Uterus (tissue), 4 donors: ENCODE measurements at places on chromosomes 5 and 9. TPM values are rescaled to one million over a fixed set of nuclear protein-coding genes. Genes with fewer than 3 reads are reported as not detected.

DNA sequence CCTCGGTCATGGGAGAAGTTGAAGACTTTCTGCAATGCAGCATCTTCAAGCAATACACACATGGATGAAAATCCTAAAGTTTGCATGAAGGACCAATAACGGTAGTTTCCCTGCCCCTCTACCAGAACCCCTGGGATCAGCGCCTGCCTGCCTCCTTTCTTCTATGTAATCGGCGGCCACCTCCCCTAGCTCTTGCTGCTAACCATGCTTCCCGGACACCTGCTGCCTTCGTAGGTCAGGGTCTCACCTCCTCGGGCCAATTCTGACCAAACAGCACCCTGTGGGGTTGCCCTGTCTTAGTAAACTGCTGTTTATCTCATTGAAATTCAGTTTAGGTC is 388 bp upstream of the MED10 start:
- H3K27me3 ChIP-seq = no peaks in the 10 kb centered on the region
- no peaks in the 10 kb centered on the region for H3K4me1 ChIP-seq
- no peak for DNase-seq
- H3K27ac ChIP-seq = peak overlapping the region; percentile 88
- no peaks in the 10 kb centered on the region for H3K36me3 ChIP-seq

DNA sequence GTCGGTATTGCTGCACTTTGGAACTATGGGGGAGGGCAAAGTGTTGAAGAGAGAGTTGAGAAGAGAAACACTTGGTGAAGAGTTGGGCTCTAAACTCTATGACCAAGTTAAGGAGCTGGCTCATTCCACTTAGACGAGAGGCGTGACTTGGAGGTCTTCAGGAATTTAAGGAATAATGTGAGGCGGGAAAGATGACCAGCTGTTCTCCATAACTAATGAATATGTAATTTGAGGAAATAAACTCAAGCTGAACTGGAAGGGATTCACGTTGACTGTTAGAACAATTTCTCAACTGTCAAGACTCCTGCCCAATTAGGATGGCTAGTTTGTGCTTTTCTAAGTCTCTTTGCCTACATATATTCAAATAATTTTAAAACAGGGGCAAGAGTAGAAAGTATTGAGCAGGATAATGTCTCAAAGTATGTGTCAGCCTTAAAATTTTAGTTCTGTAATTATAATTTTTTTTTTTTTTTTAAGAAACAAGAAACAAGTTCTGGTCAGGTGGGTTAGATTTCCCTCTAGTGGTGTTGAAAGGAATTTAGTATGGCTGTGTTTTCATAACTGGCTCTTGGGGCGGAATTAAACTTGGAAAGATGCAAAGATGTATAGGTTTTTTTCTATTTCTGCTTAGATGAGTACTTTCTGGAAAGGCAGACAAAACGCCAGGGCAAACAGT is 33.4 kb downstream of the TMEM252 start:
- H3K27me3 ChIP-seq = no peaks in the 10 kb centered on the region
- DNase-seq = no peak
- no peak overlapping the region for H3K4me3 ChIP-seq
- no peaks in the 10 kb centered on the region for H3K36me3 ChIP-seq

GRCh38 chr9:9920425-9921060 is 692.3 kb downstream of the PTPRD start:
- no peaks in the 10 kb centered on the region for H3K4me1 ChIP-seq
- no peak for DNase-seq
- H3K4me3 ChIP-seq = no peak overlapping the region
- no peaks in the 10 kb centered on the region for H3K27me3 ChIP-seq

DNA sequence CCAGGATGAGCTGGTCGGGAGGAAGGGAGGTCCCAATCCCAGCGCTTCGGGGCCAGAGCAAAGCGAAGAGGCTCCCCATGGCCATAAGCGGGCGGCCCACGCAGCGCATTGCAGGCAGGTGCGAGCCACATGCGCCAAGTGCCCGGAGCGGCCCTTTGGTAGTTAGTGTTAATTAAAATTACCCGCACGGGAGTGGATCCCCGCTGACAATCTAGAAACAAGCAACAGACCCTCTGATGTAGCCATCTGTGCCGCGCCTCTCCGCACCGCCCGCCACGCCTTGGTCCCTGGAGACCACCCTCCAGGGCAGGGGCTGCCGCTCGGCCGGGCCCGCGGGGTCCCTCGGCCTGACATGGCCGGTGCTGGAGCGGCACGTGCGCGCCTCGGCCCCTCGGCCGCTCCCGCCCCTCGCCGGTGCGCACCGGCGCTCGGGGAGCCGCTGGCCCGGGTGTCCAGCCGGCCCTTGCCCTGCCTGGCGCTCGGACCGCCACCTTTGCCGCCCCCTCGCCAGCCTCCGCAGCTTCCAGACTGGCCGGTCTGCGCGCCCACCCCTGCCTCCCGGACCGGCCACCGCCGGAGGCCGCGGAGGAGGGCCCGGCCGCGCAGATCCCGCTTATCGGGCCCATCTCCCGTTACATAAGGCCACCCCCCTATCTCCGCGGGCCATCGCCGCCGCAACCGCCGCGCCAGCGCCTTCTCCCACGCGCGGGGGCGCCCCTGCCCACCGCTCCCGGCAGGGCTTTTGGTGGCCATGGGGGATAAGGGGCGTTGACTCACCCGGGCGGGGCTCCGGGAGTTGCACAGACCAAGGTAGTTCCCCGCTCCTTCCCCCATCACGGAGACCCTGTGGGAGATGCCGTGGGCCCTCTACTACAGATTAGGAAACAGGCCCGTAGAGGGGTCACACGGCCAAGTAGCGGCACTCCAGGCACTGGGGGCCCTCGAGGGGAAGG is 1.9 kb upstream of the IL13 start:
- H3K4me1 ChIP-seq = peaks cover 11% of the 10 kb centered on the region
- no peaks in the 10 kb centered on the region for H3K36me3 ChIP-seq
- peak overlapping the region; percentile 9 for H3K4me3 ChIP-seq
- no peak overlapping the region for H3K27ac ChIP-seq
- H3K27me3 ChIP-seq = peaks cover 13% of the 10 kb centered on the region

DNA sequence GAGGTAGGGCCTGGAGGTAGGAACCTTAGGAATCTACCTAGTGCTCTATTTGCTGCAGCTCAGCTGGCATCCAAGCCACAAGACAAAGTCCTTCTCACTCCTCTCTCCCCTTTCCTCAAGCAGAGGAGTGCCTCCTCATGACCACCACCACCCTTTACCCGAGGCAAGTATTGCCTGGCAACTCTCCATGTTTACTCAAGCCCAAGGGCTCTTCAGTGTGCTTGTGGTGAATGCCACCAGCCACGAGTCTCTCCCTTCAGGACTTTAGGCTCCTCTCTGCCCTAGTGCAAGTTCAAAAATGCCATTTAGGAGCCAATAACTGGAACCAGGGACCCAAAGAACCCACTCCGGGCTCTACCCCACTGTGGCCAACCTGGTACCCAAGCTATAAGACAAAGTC is 514.5 kb upstream of the RGMB start:
- H3K27me3 ChIP-seq = no peaks in the 10 kb centered on the region
- DNase-seq = no peak

DNA sequence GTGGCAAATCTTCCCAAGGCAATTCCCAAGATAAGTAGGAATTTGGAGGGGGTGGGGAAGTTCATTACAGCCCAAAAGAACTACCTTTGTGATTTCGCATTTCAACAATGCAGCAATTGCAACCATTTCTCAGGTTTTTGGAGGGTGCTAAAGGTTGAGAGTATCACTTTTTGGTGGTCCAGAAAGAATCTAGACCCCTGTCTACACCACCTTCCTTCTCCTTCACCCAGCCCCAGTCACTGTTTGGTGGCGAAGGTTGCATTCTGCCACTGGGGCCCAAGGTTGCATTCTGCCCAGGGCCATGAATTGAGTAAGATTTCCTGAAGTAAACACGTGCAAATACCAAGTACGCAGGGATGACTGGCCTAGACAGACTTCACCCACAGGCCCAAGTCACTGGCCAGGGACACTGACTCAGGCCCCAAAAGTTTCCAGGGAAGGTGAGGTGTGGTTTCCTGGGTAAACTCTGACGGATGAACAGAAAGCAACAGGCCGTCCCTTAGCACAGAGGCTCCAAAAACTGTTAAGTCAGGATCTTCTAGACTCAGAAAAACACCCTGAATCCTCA is 5.7 kb downstream of the PDE6A start:
- no peaks in the 10 kb centered on the region for H3K27me3 ChIP-seq
- H3K4me1 ChIP-seq = no peaks in the 10 kb centered on the region
- DNase-seq = no peak
- H3K27ac ChIP-seq = no peak overlapping the region
- no peak overlapping the region for H3K4me3 ChIP-seq
- H3K36me3 ChIP-seq = no peaks in the 10 kb centered on the region

DNA sequence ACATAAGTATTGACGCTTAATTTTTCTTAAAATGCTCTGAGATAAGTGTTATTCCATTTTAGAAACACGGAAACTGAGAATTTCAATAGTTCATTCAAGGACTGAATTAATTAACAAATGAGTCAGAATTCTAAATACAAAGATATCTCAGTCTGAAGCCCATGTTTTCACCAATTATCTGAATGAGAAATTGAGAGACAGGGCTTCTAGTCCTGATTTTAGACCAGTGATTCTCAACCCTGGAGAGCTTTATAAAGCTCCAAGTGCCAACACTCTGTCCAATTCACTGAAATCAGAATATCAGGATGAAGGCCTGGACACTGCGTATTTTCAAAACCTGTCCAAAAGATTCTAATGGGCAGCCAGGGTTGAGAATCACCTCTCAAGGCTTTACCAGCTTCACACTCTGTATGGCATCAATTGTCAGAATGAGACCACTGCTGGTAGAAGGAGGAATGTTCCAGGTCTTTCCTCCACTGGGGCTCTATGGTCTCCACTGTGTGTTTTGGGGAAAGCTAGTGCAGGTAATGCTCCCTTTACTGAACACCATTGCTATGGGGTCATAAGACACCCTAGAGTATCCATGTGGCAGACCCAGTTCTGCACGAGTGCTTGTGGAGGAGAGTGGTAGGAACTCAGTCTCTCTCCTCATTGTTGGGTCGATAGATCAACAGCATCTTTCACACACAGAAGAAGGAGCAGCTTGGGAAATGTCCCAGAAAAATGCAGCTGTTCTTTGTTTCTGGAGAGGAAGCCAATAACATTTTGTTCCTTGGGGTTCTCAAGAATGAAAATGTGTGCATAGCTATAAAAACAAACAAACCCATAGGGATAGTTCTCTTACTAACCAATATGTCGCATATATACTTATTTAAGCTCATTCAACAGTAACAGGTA is 99.7 kb upstream of the OSMR start:
- H3K27me3 ChIP-seq = no peaks in the 10 kb centered on the region
- peak overlapping the region; percentile 45 for H3K27ac ChIP-seq
- no peak for DNase-seq
- H3K4me1 ChIP-seq = no peaks in the 10 kb centered on the region
- H3K4me3 ChIP-seq = no peak overlapping the region

GRCh38 chr5:38347040-38347763 is 88.8 kb downstream of the EGFLAM start:
- no peaks in the 10 kb centered on the region for H3K4me1 ChIP-seq
- no peaks in the 10 kb centered on the region for H3K36me3 ChIP-seq
- H3K27me3 ChIP-seq = no peaks in the 10 kb centered on the region
- no peak overlapping the region for H3K27ac ChIP-seq
- no peak overlapping the region for H3K4me3 ChIP-seq

GRCh38 chr5:2093859-2094615 is 211.3 kb upstream of the IRX4 start:
- H3K36me3 ChIP-seq = no peaks in the 10 kb centered on the region
- H3K4me1 ChIP-seq = no peaks in the 10 kb centered on the region
- H3K4me3 ChIP-seq = no peak overlapping the region

CXCL14 gene
- total RNA-seq = 1.4 TPM

- no peaks in the 10 kb centered on the region for H3K27me3 ChIP-seq
- H3K4me3 ChIP-seq = no peak overlapping the region
- H3K4me1 ChIP-seq = no peaks in the 10 kb centered on the region
- H3K36me3 ChIP-seq = no peaks in the 10 kb centered on the region
Observed at GRCh38 chr9:4430432-4431261, 59.6 kb upstream of the SLC1A1 start.
